ENCODE measurements at places on chromosomes 6 and 20.
A peak's percentile ranks its signal among the peaks of the same experiment; 100 is the strongest.

- no peak for DNase-seq
These were observed 50.0 kb upstream of the DST start for GRCh38 chr6:56692523-56693245.

GRCh38 chr6:84136364-84137050 lies 90.9 kb downstream of the CEP162 start:
- DNase-seq = no peak

DNA sequence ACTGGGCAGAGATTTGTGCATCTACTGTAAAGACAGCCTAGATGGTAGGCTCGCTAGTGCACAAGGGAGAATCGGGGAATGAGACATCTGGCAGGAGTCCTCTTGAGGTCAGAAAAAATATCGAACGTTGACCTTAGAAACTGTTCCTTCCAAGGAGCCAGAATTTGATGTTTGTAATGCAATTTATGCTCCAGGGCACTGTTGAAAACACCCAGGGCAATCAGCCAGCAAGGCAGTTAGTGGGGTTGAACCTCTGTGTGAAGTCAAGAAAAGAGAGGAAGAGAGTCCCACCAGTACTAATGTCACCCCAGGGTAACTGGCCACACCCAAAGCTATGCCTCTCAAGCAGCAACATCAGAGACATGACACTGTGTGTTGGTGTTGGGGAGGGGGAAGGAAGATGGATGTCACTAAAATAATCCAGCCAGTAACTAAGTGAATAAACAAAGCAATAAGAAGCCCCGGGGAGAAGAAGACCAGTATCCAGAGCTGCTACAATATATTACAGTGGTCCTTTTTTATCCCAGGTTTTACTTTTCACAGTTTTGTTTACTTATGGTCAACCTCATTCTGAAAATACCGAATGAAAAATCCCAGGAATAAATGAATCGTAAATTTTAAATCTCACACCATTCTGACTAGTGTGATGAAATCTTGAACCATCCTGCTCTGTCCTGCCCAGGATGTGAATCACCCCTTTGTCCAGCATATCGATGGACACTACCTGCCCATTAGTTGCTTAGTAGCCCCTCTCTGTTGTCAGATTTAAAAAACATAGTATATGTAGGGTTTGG lies 32.9 kb upstream of the PDE10A start:
- no peak for DNase-seq

DNA sequence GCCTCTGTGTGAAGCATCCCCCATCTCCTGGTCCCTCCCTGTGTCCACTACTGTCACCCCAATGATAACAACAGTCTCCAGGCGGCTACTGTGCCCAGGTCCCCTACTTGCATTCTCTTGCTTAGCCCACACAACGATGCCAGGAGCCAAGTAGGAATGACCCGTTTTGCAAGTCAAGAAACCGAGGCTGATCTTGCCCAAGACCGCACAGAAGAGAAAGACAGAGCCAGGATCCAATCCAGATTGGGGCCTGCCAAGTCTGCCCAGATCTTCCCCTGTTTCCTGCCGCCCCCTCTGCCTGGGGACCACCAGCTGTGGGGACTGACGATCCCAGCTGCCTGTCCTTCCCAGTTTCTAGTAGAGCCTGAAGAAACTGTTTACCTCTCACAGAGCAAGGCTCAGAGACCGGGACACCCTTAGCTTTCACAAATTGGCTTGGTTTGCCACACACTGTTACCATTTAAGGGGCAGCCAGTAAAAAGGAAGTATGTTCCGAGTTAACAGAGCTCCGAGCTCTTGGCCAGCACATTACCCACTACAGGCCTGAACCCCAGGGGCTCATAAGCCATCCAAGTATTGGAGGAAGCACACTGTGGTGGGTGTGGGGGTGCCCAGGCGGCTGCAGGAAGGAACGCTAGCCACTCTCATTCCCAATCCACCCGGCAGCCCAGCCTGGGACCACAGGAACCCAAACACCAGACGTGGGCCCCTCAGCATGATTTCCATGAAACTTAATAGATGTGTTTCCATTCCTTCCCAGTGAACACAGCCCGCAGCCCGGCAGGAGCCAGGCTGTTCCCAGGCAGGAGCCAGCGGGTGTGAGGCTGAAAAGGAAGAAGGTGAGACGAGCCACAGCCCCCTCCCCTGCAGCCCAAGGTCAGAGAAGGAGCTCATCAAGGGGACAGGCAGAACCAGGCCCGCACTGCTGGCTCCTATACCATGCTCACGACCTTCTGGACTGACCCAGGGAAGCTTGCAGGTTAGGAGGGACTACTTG lies 7.9 kb downstream of the KIAA1755 start:
- no peak for DNase-seq

DNA sequence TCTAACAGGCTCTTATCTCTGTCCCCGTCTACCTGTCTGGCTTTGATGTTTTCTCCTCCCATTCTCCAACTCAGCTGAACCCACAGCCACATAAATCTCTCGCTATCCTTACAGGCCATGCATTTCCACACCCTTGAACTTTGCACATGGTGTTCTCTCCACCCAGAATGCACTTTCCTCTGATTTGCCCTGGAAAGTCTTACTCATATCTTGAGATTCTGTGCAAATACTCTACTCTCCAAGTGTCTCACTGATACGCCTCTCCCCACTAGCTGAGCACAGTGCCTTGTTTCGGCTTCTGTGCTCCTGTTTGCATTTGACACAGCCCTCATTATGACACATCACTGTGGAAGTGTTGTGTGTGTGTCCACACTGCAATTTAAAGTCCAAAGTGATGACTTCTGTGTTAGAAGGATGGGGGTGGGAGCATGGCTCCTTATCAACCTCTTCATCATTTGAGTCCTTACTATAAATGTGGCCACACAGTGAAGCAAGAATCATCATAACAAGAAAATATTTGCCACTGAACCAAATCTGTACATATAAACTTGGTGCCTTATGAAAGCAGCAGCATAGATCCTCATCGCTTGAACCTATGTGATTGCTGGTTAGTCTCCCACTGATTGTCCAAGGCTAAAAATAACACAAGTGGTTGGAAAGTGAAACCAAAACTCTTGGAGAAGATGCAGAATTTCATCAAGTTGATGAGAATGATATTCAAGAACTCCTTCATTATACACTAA lies 5.5 kb upstream of the PRELID3B start:
- no peak for DNase-seq

GRCh38 chr6:39357998-39358686 lies 35.6 kb upstream of the KCNK16 start:
- DNase-seq = no peak

DNA sequence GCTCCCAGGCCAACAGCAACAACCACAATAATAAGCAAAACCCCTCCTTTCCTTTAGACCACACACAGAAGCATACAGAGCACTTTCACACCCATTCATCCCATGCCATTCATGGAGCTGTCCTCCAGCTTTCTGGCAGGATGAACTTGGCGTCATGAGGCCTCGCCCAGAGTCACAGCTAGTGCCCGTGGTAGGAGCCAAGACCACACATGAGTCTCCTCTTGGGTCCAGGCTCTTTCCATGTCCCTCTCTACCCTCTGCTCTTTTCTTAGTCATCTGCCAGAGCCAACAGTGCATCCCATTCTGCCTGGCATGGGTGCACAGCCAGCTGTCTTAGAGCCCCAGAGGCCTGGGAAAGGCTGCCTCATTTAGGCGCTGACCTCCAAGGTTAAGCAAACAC lies 1.8 kb upstream of the TGM3 start:
- no peak for DNase-seq

DNA sequence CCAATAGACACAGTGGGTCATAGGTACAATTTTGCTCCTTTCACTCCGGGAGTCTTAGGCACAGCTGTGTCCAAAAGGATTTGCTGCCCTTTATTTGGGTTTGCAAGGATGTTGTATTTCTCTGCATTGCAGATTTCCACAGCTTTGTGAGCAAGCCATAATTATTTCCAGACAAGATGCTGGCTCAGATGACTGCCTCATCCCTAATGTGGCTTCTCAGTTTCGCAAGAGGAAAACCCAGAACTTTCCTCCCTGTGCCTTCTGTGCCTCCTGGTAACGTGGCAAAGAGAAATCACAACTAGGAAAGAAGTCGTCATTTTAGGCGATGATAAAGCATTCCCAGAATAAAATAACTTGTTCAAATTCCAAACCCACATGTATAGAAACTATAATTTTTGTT lies 33.7 kb downstream of the FAM50B start:
- no peak for DNase-seq

- DNase-seq = no peak
These were observed 127.3 kb upstream of the NT5E start for GRCh38 chr6:85322446-85323105.

GRCh38 chr6:3001773-3002293 lies 2.1 kb downstream of the NQO2 start:
- DNase-seq = no peak

- DNase-seq = no peak
These were observed 257.4 kb downstream of the MAFB start for GRCh38 chr20:40431611-40432010.

- no peak for DNase-seq
These were observed 423.8 kb upstream of the ID4 start for GRCh38 chr6:19413323-19413722.

DNA sequence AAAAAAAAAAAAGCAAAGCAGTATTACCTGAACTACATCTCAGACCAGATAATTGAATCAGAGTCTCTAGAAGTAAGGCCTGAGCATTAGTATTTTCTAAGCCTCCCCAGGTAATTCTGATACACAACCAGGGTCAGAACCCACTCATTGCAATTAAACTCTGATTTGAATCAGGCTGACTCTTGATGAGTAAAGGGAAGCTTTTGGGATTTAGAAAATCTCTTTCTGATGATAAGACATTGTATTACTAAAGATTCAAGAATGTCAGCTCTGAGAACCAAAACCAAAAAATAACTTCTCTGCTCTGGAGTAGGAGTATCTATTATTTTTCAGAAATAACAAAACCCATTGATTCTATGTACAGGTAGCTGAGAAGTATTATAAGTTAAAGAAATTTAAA lies 100.1 kb upstream of the COL21A1 start:
- DNase-seq = no peak

DNA sequence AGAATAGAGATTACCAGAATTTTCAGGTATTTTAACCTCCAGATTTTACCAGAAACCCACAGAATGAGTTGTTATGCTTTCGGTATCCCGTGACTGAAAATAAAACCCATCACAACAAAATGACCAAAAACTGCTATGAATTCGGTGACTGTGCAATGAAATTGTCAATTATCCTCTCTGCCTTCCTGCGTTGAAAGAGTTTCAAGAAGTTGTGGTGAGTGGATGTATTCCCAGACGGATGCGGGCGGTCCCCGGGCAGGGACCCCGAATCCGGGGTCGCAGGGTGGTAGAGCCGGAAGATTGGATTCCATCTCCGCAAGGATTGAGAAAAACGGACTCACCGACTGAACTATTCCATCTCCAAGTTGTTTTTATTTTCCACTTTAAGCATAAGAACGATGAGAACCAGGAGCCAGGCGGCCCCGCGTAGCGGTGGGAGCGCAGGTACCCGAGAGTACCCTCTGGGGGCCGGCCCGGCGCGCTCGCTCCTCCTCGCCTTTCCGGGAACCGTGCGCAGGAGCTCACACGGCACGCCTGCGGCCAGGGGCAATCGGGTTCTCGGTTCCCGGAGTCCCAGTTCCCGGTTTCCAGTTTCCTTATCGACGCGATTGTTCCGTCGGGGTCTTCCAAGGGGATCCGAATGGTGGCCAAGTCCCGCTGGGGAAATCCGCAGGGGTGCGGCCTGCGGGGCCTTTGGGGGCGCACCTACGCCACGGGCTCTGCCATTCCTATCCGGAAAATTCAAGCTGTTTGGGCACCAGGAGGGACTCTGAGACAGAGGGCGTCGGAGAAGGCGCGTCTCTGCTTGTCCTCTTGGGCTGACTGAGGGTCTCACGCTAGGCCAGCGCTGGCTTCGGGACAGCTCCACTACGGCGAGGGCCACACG lies 104.9 kb upstream of the PRDM1 start:
- DNase-seq = peak; percentile 21

DNA sequence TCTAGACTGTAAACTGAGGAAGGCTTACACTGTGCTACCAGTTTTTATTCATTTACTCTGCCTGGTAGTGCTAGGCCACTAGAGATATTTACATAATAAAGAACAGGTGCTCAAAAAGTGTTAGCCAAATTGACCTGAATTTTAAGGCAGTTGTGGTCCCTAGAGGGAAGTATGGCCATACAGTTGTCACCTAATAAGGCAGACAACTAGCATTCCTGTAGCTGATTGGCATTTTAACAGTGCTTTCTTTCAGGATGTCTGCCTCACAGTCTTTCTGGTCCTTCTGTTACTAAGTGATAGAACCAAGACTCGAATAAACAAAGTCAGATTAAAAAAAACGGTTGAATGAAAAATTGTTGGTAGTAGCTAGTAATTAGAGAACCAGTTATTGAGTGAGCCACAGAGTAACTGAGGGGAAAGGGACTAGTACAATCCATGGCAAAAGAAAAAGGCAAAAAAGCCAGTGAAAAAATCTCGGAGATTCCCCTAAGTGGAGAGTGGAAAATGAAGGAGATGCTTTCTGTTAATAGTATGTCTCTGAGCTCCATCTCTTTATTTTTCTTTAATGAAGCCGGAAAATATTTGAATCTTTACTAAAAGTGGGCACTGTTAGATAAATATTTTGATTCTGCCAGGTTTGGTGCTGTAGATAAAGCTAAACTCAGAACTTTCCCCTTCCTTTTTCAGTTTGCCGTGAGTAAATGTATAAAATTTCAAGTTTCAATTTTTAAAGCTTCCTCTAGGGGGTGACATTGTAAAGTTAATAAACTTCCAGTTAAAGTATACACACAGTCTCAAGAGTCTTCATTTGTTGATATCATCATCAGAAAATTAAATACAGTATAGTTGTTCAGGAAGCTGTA lies 9.1 kb downstream of the VTA1 start:
- no peak for DNase-seq

GRCh38 chr6:96889146-96889545 lies 8.5 kb downstream of the NDUFAF4 start:
- no peak for DNase-seq

- DNase-seq = no peak
These were observed 31.8 kb upstream of the PLEKHG1 start for GRCh38 chr6:150567823-150568383.

GRCh38 chr6:25369433-25370177 lies 90.4 kb downstream of the CARMIL1 start:
- DNase-seq = peak; percentile 10

GRCh38 chr6:161235776-161236633 lies 37.9 kb downstream of the AGPAT4 start:
- DNase-seq = no peak

GRCh38 chr6:142804490-142804889 lies 140.5 kb downstream of the HIVEP2 start:
- no peak for DNase-seq

- no peak for DNase-seq
These were observed 312.9 kb downstream of the GJA1 start for GRCh38 chr6:121748376-121748775.

Measured in stimulated activated naive CD8-positive, alpha-beta T cell treated with anti-CD3 and anti-CD28 coated beads, Interleukin-15, amount 100 ng/mL, for 72 hours (primary cell).